Activated naive CD4-positive, alpha-beta T cell treated with anti-CD3 and anti-CD28 coated beads, Interleukin-2, amount 50 U/mL, for 16 hours (primary cell): ENCODE measurements at places on chromosomes 5 and 9.

DNA sequence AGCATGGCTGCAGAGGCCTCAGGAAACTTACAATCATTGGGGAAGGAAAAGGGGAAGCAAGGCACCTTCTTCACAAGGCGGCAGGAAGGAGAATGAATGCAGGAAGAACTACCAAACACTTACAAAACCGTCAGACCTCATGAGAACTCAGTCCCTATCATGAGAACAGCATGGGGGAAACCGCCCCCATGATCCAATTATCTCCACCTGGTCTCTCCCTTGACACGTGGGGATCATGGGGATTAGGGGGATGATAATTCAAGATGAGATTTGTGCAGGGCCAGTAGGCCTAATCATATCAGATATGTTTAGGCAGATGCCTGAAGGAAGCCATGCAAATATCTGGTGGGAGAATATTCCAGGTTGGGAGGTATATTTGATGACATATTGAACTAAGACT is 1176.4 kb upstream of the CDH18 start:
- DNase-seq = no peak

DNA sequence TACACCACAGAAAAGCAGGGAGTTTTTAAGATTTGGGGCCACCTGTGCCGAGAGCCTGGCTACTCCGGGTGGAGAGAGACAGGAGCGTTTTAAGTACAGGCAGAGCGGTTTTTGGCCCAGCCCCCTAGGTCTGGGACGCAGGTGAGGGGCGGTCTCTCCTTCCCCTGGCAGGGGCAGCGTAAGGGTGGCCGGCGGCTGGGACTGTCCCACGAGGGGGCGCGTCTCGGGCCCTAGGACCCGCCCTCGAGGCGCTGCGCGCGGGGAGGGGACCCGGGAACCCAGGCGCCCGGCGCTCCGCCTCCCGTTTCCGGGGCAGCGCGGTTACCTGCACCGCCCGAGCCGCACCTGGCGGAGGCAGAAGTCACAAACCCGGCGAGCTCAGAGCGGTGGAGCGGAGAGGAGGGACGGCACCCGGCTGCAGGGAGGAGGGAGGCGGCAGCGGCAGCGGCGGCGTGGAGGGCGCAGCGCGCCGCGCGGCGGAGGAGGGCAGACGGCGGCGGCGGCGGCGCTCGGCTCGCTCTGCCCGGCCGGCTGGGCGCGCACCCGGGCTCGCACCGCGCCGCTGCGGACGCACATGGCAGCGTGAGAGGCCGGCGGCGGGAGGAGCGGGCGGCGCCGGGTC is at the start of gene WWC1:
Gene WWC1 (plus strand): TSS at position 304 of the 622 bp plus-strand sequence. CDS start 508 bp downstream, outside the sequence.
- peak; percentile 27 for DNase-seq

DNA sequence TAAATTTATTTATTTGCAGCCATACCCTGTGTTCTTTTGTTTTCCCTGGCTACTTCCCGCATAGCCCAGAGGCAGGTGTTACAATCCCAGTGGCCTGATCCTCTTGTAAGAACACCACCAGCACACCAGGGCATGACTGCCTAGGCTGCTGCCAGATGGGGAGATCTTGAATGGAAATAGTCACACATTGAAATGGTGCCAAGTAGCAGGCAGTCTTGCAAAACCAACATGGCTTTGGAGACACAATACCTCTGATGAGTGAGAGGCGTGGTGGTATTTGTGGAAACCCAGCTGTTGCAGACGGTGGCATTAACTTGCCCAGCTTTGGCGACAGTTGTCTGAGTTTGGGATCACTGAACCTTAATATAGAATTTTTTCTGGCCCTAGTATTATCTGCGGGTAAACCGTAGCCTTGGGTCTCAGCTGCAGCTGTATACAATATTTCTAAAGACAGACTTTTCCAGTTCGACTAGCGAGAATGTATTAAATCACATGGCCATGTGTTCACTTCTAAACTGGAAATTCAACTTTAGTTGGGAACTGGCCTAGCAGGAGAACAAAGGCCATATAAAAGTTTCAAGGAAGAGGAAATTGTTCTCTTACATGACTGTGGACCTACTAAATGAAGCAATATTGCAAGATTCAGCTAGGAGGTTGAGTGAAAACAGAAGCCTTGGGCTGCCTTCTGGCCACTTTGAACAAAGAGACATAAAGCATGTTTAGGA is 277.0 kb downstream of the SMARCA2 start:
- DNase-seq = no peak

- no peak for DNase-seq
These were observed 164.6 kb upstream of the DMRT1 start for GRCh38 chr9:676780-677438.

DNA sequence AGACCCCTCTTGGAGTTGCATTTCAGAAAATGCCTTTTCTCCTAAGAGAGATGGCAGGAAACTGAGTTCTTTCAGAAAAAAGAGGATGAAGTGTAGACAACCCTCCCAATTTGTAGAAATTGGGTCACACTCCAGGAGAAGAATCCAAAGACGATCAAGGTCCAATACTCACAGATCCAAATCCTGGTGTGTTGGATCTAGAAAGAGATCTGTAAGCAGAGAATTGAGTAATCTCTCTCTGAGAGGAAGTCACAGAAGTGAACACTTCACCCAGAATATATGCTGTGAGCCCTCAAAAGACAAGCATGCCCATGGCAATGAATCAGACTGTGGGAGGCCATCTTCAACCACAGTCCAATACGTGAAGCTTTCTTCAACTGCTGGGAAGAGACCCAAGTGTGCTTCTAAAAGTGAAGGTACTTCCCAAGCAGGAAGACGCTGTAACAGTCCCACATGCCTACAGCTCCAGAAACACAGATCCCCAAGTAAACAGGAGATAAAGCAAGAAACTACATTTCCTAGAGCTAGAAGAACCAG is 182.7 kb downstream of the SMC2 start:
- DNase-seq = no peak

DNA sequence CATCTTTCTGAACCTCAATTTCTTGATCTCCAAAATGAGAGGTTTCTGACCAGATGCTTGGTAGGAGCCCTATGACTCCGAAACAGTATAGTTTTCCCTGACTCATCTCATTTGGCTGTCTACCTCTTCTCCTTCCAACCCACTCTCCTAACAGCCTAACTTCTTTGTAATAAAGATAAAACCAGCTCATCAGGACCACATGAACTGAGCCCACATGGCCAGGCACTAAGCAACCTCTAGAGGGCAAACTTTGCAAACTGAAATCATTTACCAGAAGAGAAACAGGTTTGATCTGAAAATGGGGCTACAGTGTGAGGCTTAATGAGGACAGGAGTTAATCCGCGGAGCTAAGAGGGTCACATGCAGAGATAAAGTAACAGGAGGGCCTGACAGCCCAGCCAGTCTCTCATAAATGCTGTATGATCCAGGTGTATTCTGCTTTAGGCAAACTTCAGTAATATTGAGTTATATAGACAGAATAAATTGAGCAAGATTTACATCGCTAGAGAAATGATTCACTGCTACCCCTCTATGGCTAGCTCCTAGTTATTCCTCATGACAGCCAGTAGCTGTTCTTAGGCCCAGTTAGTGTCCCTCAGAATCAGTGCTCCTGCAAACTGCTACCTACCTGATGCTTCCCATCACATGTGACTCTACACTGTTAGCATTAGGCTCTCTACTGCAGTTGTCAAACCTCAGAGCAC is 64.6 kb downstream of the ABCA1 start:
- DNase-seq = peak; percentile 48

- DNase-seq = no peak
These were observed 36.1 kb upstream of the ASS1 start for GRCh38 chr9:130408669-130409068.

DNA sequence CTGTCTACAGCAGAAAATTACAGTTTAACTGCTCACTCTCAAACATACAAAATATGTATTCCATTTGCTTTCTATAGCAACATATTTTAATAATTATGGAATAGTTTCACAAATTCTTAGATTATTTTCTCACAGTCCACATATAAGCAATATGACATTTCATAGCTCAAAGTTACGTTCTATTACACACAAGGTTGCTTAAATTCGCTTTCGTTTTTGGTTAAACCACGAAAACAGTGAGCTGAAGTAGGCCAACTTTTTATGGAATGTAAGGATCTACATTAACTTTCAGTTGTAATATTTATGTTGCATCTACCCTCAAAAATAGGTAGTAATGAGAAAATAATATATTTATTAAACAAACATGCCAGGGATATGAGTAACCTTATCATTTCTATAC is 966.0 kb upstream of the ACO1 start:
- DNase-seq = no peak

- no peak for DNase-seq
These were observed 230.7 kb upstream of the SGCD start for GRCh38 chr5:156096259-156096658.

DNA sequence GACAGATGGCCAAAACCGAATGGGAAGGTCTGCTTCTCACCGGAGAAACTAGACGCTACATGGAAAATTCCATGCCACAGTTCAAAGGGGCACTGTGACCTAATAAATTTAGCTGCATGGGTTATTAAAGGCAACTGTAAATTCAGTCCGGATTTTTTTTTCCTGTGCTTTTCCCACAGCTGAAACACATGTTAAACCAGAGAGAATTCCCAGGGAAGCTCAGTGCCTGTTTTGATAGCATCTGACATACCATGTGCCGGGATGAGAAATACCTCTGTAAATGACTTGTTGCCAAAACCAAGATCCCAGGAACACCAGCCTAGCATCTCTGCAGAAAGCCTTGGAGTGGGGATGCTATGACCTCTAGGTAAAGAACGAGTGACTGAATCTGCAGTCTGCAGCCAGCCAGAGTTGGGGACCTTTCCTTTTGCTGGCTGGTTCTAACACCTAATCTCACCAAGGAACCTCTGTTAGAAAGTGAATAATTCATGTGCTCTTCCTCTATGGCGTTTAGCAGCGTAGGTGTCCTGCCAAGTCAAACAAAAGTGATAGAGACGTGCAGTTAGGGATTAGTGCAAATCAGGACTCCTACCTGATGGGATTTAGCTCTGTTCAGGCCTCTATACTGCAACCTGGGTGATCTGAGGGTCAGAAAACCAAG is 77.9 kb downstream of the SLIT3 start:
- DNase-seq = no peak

DNA sequence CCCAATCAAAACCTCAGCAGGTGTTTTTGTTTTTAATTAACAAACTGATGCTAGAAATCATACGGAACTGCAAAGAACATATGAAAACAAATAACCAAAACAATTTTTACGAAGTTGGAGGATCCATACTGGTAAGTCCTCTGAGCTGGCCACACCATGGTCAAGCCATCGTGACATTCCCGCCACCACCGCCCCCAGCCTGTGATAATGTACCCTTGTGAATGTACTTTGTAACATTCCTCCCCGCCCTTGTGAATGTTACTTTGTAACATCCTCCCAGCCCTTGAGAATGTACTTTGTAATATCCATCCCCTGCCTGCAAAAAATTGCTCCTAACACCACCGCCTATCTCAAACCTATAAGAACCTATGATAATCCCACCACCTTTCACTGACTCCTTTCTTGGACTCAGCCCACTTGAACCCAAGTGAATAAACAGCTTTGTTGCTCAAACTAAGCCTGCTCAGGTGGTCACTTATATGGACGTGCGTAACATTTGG is 63.3 kb downstream of the RAPGEF6 start:
- DNase-seq = no peak

- no peak for DNase-seq
These were observed 50.4 kb upstream of the GGTA1 start for GRCh38 chr9:121550041-121550440.

DNA sequence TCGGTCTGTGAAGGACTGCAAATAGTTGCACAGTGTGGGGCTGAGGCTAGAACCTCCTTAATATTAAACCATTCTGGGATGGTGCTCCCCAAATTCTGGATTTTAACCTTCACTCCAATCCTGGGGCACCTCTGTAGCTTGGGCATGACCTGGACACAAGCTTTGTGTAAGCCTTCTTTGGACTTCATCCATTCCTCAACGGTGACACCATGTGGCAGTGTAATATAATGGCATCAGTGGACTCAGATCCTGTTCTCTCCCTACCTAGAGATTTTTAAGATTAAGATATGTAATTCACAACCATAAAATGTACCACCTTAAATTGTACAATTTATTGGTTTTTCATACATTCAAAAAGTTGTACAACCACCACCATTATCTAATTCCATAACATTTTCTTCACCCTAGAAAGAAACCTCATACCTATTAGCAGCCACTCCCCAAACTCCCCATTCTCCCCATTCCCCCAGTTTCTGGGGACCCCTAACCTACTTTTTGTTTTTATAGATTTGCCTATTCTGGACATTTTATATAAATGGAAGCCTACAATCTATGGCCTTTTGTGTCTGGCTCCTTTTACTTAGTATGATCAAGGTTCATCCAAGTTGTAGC is 4.8 kb upstream of the PLGRKT start:
- DNase-seq = no peak

DNA sequence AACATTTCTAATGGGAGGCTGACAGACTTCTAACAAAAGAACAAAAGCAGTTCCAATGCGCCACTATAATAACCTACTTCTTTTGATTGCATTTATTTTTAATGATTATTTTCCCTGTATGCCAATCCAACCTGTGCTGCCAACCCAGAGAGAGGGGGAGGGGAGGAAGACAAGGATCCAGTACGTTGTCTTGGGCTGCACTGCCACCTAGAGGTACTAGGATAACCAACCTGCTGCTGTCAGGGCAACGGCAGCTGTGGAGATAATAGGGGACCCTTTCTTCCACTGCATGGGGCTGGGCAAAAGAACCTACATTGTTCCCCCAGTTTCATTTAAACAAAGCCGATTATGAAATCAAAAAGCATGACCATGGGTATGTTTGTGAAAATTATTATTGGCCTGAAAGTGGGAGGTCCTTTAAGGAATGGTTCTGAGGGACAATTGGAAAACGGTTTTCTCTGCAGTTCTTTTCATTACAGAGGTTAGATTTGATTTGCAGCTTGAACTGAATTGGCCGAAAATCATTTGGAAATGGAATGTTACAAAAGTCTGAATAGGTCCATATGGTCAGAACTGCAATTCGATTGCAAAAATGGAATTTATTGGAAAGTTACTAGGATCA is 101.3 kb downstream of the RASEF start:
- DNase-seq = peak; percentile 26

DNA sequence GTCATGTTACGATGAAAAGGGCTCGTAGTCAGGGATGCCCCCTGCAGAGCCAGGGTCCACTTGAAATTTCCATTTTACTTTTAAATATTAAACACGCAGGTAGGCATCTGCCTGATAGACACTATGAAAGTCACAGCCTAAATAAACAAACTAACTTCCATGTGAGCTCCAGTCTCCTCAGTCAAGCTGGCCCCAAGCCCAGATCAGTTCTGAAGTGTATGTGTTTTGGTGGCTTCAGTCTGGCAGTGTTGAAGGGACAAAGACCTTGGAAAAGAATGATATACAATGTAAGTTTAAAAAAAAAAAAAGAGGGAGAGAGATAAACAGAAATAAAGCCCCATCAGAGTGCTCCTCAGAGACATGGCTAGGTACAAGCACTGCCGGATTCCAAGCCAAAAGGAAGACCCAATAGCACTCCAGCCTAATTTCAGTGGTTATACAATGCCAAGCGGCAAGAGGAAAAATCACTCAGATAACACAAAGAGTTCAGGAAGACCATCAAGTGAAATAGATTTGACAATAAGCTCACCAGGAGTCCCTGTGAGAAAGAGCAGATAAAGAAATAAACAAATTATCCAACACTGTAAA is 181.0 kb downstream of the BNC2 start:
- no peak for DNase-seq
